ENCODE measurements at places on chromosomes 13 and 19.
A peak's percentile ranks its signal among the peaks of the same experiment; 100 is the strongest.

DNA sequence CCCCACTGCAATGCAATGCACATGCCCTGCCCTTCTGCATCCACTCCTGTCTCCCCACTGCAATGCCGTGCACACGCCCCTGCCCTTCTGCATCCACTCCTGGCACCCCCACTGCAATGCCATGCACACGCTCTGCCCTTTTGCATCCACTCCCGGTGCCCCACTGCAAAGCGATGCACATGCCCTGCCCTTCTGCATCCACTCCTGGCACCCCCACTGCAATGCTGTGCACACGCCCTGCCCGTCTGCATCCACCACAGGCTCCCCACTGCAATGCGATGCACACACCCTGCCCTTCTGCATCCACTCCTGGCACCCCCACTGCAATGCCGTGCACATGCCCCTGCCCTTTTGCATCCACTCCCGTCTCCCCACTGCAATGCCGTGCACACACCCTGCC lies 98.1 kb downstream of the KCTD15 start:
- peak; percentile 28 for DNase-seq

DNA sequence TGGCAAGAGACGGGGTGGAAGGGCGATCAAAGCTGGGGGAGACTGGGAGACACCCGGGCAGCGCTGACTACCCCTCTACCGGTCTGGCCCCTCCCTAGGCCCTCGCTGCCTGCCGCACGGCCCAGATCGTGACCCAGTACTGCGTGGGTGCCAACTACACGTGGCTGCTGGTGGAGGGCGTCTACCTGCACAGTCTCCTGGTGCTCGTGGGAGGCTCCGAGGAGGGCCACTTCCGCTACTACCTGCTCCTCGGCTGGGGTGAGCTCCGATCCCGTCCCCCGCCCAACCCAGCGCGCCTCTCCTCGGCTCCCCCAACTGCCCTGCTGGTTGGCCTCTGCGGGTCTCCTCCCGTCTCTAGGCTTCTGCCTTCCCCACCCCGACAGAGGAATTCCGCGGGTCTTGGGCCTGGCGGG lies 8.8 kb downstream of the GIPR start:
- DNase-seq = no peak

GRCh38 chr19:7862413-7862951 lies 11.7 kb downstream of the PRR36 start:
- DNase-seq = no peak

DNA sequence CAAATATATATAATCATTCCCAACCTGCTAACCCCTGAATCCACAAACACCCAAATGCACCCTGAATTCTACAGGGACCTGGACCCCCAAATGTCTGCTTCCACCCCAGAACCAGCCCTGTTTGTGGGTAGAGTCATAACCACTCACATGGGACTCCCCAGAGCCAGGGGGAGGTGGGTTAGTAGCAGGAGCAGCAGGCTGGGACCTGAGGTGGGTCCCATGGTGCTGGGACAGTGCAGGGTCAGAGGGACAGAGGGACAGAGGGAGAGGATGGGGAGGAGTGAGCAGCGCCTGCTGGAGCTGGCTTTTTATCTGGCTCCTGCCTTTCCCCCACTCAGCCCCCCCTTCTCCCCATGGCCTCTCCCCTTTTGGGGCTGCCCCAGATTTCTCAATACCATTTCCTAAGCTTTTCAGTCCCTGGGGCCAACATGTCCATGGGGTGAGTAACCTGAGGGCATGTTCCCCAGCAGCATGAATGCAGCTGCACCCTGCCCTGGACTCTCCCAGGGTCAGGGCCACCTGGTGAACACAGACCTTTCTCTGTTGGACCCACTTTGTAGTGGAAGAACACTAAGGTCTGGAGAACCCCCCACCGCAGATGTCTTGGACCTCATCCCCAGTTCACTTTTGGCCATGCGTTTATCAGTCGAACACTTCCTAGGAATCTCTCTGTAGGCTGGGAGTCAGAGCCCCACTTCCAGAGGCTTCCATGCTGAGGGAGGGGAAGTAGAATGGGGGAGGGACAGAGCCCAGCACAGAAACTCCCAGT lies at the start of gene C3:
Gene C3 (minus strand): TSS at position 282 of the 769 bp plus-strand sequence. CDS start 61 bp downstream, at position 221.
- no peak for DNase-seq

DNA sequence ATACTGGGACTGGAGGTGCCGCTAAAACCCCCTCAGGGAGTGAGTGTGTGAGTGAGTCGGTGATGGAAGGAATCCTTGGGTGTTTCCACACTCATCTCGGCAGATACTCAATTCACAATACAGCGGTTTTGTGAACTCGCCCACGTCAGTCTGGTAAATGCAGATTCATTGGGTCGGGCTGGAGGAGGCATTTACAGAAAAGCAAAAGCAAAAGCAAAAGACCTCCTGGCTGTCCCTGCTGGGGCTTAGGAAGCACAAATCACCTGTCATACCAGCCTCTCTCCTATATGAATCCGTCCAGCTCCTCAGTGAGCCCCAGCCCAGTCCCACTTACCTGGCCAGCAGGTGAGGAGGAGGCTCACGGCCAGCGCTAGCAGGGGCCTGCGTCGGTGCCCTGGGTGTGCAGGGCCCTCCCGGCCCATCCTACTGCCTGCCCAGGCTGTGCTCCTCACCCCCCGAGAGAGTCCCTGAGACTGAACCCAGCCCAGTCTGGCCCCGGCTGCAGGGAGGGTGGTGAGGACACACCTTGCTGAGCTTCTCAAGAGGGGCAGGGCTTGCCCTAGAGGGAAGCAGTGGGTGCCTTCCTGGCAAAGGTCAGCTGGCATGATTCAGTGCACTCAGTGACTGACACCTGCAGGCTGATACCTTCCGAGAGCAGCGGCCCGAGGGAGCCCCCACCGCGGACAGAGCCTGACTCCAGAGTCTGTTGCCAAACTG lies at the start of gene MUC16:
Gene MUC16 (minus strand): TSS at position 475 of the 717 bp plus-strand sequence.
- DNase-seq = no peak

- DNase-seq = peak; percentile 73
Measured at GRCh38 chr19:41714598-41714997, 6.2 kb downstream of the CEACAM5 start.

GRCh38 chr13:83732755-83733154 lies 149.5 kb downstream of the SLITRK1 start:
- no peak for DNase-seq

GRCh38 chr19:9945319-9945966 lies 9.1 kb upstream of the OLFM2 start:
- DNase-seq = peak; percentile 92

DNA sequence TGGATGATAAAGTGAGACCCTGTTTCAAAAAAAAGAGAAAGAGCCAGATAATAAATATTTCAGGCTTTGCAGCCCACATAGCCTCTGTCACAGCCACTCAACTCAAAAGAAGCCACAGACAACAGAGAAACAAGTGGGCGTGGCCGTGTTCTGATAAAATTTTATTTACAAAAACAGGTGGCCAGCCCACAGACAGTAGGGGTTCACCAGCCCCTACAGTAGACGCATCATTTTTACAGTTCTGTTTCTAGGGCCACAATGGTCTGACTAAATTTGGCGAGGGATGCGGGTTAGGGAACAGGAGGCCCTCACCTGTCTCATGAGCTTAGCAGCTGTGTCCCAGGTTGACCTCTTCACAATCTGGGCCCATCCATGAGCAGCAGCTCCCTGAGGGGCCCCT lies 59.5 kb downstream of the ARHGEF18 start:
- no peak for DNase-seq

DNA sequence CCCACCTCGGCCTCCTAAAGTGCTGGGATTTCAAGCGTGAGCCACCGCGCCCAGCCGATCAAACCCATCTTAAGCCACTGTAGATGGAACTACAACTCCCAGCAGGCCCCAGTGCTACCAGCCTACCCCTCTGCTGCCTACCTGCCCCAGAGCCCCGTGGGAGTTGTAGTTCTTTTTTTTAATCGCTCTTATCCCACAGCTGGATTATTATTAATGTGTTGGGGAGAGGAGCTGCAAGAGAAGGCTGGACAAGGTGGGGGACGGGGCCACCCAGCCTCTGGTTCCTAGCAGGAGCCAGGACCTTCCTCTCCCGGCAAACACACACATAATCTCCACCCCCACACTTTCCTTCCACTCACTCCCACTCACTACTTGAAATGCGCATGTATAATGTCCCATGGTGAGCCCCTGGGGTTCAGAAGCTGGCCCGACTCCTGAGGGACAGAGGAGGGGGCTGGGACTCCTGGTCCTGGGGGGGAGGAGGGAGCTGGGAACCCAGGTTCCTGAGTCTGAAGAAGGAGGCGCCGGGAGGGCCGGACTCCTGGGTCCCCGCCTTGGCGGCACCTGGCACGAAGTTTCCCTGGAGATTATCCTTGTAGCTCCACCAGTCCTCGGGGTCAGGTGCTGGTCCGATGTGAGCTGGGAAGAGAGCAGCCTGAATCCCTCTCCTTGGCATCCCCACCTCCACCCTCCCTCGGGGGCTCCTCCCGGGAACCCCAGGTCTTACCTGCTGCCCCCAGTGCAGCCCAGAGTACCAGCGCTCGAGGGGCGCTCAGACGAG lies 958 bp downstream of the CA11 start:
- DNase-seq = no peak

GRCh38 chr19:5632657-5633056 lies 9.8 kb downstream of the SAFB start:
- DNase-seq = no peak

GRCh38 chr13:65943024-65943423 lies 1287.1 kb downstream of the PCDH9 start:
- no peak for DNase-seq

DNA sequence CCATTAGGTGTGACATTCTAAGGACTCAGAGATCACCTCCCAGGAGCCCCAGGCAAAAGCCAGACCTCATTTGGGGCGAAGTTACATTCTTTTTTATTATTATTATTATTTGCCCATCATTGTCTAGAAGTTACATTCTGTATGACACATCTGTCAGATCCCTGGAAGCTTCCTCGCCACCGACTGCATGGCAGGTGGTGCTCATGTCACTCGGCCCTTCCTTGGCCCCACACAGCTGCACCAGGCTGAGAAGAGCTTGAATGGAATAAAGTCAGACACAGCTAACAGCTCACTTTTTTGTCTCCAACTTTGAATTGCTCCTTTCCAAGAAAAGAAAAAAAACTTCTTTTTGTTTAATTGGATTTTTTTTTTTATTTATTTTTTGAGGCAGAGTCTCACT lies 41.4 kb upstream of the LDLR start:
- DNase-seq = no peak

- DNase-seq = no peak
Measured at GRCh38 chr13:39501702-39502324, 101.2 kb downstream of the LHFPL6 start.

DNA sequence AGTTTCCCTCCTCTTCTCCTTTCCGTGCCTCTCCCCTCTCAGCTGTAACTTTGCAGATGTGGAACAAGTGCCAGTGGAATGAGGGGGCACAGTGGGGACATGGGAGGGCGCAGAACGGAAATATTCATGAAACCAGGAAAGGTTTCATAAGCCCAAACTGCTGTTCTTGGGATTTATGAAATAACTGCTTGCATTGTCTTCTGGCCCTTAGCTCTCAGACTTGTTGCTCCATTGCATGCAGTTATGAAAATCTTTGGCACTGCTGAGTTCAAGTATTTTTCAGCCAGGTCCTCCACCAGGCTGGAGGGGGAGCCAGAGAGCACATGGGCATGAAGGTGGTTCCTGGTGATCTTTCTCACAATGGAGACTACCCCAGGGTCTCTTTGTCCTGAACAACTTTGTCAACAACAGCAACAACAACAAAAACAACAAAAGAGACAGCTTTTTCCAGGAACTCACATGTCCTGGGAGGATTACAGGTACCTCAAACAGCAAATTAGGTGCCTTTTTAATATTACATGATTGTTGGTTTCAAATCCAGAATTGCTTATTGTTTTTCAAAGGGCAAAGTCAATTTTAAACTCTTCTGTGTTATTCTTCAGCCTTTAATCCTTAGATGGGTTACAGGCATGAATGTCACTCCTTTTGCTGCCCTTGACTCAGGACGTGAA lies 1.5 kb downstream of the RGCC start:
- DNase-seq = no peak

GRCh38 chr13:100333141-100333540 lies 244.2 kb downstream of the PCCA start:
- DNase-seq = no peak

- no peak for DNase-seq
Measured at GRCh38 chr19:35142606-35143230, 337 bp upstream of the FXYD7 start.

DNA sequence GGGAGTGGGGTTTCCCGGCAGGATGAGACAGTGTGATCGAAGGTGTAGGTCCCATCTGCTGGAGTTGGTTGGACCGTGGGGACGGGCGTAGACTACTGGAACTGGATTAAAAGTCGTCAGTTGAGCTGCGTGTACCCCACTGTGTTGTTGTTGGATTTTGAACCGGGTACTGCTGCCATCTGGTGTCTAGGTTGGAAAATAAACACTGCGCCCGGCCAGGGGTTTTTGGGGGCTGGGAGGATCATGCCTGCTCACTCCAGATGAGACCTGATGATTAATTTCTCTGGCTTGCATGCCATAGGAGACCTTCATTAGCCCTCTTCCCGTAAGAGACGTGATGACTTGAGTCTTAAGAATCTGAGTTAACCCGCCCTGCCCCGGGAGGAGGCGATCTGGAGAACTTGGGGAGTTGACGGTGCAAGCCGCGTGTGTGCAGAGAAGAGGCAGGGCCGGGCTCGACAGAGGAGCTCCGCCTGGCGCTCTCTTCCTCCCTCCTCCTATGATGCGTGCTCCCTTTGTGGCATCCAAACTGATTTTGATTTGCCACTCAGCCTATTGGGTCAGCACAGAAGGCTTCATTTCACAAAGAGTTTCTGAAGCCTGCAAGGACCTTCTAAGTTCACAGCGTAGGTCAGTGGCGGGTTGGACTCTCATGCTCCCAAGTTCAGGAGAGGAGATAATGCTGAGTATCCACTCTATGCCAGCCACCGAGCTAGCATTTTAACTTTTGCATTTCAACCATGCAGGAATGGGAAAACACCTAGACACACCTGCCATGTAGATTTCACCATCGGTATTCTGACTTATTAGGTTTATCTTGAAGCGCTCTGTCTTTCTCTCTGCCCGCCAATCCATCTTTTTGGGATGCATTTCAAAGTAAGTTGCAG lies 2.7 kb downstream of the UHRF1 start:
- no peak for DNase-seq

Measured in mesenteric fat pad (tissue), 1 donor.